ENCODE measurements at places on chromosomes 13 and 19.

DNA sequence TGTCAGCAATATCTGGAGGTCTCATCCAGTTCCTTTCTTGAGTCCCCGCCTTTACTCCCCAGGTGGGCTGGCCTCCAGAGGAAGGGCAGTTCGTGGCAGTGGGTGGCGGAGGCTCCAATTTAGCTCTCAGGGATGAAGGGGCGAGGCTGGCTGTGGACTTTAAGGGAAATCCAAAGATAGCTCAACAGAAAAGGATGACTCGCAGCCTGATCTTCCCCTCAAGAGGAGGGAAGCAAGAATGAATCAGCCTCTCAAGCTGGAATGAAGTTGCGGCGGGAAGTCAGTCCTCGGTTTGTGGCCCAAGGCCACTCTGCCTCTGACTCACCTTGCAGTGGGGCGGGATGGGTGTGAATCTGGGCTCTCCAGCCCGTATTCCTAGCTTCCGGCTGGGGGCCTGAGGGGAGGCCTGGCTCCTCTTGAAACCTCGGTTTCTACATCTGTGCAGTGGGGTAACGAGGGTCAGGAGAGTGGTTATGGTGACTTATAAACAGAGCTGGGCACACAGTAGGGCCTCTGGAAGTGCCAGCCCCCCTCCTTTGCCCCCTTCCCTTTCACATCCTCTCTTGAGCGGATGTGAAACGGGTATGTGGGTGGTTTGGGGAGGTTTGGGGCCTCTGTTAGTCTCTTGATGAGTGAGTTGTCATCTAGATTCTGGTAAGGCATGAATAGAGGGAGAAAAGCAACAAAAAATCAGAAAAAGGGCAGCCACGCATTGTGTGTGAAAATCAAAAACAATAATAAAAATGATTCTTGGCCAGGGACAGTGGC, 10.5 kb upstream of the SMG9 start:
- DNase-seq: peak; percentile 97

DNA sequence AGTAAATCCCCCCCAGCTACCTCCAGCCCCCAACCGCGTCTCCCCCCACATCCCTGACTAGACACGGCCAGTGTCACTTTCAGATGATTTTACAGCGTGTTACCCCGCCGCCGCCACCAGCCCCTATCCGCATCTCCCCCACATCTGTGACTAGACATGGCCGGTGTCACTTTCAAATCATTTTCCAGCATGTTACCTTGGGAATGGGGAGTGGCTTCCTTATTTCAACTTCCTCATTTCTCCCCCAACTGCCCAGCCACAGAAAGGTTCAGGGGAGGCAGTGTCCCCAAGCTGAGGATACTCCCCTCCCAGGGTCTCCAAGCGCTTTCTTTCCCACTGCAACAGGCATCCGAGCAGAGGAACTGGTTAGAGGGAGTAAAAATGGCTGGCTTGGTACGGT, 18.4 kb downstream of the ADGRL1 start:
- no peak for DNase-seq

DNA sequence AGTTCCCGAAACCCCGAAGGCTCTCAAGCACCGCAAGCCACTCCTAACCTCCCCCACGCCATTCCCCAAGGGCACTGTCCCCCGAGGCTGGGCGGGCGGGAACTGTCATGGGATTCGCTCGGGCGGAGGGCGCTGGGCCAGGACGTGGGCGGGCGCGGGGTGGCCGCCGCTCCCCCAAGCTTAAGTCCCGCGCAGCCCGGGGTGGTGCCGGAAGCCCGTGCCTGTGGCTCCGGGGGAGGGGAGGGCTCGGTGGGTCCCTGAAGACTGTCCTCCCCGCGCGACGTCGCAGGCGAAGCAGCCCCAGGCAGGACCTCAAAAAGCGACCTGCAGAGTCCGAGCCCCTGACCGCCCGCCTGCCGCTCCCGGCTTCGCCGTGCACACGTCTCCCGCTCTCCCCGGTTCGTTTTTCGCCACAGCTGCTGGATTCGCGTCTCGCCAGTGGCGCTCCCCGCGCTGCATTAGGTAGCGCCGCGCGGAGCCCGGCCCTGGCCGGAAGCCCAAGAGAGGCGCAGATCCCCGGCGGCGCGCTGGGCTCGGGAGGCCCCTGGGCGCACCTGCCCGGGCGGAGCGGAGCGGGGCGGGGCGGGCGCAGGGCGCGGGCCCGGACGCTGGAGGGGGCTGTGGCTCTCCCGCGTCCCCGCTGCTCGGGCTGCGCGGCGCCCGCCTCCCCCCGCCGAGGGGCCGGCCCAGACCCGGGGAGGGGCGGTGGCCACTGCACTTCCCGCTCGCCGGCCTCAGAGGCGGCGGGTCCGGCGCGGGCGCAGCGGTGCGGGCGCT, at the start of gene FARP1:
Gene FARP1 (plus strand): TSS at position 715 of the 777 bp plus-strand sequence. CDS start 70,149 bp downstream, outside the sequence.
- peak; percentile 44 for DNase-seq

DNA sequence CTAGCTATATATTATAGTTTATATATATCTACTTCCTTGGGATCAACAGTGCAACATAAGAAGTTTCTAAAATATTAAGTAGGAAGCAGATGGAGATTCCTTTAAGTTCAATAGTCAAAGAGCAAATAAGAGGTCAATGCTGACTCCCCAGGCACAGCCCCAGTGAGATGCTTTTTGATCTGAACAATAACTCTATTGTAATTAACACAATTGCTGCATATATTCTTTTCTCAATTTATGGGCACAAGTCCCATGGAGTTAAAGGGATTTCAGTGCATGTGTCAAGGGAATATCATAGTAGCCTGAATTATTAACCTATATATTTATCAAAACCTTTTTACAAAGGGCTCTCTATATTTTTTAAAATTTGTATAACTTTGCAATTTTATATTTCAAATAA, 180.8 kb downstream of the SPRY2 start:
- DNase-seq: no peak

DNA sequence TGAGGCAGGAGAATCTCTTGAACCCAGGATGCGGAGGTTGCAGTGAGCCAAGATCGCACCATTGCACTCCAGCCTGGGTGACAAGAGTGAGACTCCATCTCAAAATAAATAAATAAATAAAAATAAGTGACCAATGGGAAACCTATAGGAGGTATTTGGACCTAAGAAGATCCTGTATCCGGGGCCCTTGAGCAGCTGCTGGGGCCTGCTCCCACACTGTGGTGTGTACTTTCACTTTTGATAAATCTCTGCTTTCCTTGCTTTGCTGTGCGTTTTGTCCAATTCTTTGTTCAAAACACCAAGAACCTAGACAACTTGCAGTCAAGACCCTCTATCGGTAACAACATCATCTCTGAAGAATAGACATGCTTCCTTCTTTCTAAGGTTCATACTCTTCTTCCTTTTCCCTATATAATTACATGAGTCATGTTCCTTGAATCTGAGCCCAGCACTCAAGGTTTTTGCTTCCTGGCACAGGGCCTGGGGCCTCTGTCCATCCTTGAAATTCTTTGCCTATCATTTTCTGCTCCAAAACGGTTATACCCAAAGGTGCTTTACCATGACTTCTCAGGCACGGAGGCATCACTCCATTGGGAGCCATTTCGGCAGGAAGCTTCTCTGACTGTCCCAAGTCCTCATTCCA, 14.2 kb upstream of the PNMA8C start:
- DNase-seq: peak; percentile 81

DNA sequence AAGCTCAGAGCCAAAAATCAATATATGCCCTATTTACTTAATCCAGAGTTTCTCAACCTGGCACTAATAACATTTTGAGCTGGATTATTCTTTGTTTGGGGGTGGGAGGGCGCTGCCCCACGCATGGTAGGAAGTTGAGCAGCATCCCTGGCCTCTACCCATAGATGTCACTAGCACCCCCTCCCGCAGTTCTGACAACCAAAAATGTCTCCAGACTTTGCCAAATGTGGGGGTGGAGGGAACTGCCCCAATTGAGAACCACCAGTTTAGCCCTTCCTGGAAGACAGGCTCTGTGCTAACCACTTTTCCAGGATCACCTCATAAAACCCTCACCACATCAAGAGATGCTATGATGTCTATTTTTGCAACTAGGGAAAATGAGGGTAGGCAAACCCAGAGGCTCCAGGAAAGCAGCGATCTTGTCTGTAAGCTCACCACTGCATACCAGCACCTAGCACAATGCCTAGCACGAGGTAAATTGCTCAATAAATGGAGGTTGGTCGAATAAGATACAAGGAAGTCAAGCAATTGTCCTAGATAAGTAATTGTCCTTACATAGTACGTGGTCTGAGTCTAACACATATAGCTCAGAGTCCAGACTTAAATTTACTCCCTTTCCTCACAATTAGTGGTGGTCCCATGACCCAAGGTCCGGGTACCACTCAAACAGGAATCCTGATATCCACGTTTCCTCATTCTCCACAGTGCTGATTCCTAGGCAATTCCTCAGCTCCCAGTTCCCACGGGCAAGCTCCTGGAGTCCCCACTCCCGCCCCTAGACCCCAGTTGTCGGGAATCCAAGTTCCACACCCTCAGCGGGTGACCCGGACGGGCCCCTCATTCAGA, 892 bp downstream of the TRIR start:
- peak; percentile 63 for DNase-seq

- DNase-seq: peak; percentile 87
These were observed 34.9 kb upstream of the METTL21C start for GRCh38 chr13:102729560-102730270.

- DNase-seq: no peak
These were observed 21.5 kb upstream of the SLC39A3 start for GRCh38 chr19:2761309-2761677.

DNA sequence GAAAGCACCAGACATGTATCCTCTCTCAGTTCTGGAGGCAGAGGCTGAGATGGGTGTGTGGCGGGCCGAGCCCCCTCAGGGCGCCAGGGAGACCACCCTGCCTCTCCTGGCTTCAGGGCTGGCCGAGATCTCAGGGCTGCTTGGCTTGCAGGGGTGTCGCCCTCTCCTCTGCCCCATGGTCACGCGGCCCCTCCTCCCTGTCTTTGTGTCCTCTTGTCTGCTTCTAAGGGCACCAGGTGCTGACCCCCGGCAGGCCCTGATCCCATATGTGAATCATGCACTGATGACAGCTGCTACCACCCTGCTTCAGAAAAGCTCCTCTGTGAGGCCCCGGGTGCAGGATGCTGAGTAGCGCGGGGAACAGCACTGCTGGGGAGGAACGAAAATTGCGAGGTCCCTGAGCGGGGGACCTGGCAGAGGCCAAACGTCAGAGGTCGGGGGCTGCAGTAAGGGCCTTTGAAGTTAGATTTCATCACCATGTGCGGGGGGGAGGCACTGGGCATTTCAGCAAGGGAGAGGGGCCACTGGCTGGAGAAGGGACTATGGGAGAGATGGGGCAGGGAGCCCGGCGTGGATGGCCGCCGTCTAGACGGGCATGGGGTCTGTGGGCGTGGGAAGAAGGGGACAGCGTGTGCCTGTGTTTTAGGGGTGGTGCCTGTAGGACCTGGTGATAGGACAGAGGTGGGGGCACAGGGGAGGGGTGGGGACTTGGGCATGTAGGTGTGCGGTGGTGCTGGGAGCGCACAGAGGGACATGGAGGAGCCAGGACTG, 125.2 kb downstream of the KDM4B start:
- DNase-seq: no peak

DNA sequence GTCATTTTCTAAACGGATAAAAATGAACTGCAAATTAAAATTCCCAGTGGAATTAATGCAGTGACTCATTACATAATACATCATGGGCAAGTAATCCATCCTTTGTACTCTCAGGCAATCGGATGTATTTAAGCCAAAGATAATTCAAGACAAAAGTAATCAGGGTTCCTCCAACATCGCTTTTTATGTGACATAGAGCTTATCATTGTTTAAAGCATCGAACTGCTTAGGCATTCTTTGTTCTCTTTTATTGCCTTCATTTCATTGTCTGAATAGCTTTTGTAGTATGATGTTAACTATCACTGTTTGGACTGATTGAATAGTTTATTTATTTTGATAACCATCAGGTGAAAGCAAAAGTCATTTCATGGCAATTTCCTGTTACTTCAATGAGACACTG, 209.4 kb downstream of the ITGBL1 start:
- DNase-seq: peak; percentile 31

DNA sequence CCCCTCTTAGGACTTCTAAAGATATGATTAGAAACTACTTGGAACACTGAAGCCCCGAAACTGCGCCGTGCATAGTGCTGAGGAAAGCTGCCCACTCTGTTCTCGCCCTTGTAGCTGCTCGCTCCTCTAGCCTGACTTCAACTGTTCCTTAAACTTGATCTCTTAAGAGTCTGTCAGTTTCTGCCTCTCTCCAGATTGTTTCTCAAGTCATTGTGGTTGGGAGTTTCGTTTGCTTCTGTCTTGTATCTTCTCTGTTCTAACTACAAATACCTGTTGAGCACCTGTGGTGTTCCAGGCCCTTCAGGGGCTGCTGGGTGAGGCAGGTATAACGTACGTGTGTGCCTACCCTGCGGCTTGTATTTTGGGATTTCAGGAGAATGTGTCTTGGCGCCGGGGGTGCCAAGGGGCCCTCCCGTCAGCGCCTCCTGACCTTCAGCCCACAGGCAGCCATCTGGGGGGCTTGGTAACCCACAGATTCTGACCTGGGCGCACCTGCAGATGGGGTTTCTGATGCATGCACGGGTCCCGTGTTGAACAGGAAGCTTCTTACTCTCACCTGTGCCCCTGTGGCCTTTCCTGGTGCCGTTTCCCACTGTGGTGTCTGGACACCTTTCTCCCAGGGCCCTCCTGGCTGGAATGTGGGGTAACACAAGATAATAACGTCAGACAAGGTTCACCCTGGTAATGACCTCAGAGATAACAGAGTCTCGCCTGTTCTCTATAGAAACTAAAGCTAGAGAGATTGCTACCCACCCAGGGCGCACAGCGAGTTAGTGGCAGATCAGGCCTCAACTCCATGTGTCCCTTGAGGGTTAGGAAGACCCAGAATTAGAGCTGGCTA, 17.2 kb upstream of the DCUN1D2 start:
- DNase-seq: no peak

DNA sequence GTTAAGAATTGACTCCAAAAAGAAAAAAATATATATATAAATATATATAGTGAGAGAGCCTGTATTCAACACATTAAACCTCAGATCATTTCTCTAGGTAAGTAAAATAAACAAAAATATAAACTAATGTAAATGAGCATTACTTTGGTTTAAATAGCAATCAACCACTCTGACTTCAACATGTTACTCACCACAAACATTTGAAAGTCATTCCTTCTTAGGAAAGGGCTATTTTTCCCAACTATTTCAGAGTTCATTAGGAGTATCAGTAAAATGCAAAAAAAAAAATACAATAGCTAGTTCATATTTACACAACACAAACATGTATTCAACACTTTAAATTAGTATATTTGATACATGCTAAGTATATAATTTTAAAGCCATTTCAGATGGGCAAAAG, 40.5 kb downstream of the KLF12 start:
- DNase-seq: no peak

DNA sequence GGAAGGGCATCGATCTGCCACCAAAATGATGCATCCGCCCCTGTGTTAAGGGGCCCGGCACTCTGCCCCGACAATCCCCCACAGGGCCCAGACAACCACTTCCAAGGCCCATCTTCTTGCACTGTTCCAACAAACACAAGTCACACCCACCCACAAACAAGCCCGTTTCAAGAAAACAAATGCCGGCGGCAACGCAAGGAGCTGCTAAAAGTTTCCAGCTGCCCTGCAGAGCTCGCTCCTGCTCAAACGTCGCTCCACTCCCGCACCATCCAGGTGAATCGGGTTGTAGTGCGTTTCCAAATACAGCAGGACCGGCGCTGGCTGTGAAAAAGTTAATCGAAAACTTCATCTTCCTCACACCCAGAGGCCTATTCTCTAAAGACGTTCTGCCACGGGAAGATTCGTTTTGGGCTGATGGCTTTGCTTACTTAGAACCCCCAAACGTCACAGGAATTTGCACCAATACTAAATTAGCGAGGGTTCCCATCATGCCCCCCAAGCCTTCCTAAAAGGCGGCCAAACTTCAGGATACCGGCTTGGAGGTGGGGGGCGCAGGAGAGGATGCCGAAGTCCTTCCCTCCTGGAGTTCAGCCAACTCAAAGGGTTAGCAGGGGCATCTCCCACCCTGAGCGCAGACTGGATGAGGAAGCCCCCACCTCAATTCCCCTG, 107.4 kb upstream of the DOCK9 start:
- no peak for DNase-seq

GRCh38 chr13:78227709-78228108, 309.1 kb upstream of the EDNRB start:
- DNase-seq: no peak
